ENCODE measurements at places on chromosomes 5 and 9.

- DNase-seq: no peak
Measured at GRCh38 chr9:121305269-121305994, 37.5 kb downstream of the GSN start.

DNA sequence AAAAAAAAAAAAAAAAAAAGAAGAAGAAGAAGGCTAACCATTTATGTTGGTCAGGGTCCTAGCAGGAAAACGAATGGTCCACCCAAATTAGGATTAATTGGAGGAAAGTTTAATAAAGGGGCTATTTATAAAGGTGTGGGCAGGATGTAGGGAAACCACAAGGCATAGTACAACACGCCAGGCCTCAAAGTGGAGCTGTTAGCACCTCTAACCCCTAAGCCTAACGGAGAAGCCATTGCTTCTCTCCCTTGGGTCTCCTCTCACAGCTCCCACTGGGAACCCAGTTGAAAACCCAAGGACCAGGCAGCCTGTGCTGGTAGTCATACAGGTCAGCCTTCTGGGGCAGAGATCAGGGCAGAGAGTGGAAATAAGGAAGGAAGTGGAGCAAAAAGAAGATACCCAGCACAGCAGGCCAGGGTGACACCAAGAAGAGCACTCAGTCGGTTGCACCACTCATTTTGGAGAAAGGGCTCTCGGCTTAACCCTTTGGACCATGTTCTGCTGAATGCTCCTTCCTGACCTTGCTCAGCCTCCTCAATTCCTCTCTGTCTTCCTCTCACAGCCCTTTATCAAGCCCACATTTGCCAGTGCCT is 8.8 kb upstream of the GLIPR2 start:
- DNase-seq: no peak

DNA sequence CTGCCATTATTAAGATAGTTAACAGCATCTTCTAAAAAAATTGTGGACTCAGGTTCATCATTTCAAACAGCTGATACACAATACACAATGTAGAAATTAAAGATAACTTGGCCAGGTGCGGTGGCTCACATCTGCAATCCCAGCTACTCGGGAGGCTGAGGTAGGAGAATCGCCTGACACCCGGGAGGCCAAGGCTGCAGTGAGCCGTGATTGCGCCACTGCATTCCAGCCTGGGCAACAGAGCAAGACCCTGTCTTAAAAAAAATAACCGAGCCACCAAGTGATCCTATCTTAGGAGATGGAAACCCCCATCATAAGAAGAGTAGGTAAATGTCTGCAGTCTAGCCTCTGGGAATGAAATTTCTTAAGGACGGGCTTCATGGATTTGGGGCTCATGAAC is 241.7 kb downstream of the PIK3R1 start:
- DNase-seq: no peak

DNA sequence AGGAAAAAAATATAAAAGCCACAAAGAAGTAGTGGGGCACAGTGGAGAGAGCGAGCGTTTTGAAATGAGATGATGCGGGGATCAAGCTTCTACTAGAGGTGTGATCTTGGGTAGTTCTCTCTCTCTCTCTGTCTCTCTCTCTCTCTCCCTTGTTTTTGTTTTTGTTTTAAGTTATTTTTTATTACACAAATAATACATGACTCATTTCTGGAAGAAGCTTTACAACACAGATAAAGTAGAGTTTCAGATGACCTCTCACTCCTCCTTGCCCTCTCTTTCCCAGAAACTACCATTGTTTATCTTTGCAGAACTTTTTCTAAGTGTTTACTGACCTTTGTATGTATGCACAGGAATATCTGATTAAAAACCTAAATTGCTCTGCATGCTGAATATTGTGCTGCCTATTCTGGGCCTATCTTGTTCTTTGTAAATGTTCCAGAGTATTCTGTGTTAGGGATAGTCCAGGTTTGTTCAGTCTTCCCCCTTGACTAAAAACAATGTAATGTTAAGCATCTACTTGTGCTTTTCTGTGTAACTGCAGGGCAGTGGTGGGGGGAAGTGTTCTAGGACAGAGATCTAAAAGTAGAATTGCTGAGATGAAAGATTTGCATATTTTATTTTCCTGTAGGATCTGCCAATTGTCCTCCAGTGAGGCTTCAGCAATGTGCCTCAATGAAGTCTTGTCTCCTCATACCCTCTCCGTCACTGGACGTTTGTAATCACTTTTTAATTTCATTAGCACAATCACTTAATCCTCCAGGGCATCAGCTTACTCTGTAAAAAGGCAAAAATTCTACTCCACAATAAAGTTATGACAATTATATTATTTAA is 52.0 kb downstream of the FYB1 start:
- DNase-seq: no peak

GRCh38 chr9:6545017-6545691 is 100.4 kb downstream of the GLDC start:
- DNase-seq: no peak

- DNase-seq: no peak
Measured at GRCh38 chr5:92769978-92770377, 811.0 kb downstream of the NR2F1-AS1 start.

GRCh38 chr5:37771203-37771611 is 68.6 kb downstream of the GDNF start:
- DNase-seq: no peak

DNA sequence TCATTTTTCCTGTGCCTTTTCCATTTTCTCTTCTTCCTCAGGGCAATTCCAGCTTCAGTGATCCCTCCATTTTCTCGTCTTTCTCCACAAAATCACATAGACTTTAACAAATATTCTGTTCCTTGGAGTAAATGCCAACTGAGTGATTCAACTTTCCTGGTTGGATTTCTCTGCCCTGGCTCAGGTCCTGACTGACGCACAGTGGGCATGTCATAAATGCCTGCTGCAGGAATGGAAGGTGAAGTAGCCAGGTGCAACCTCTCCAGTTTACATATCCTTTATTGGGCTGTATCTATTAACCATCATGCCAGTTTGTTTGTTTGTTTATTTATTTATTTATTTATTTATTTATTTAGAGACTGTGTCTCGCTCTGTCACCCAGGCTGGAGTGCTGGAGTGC is 95.1 kb downstream of the MEF2C start:
- no peak for DNase-seq

DNA sequence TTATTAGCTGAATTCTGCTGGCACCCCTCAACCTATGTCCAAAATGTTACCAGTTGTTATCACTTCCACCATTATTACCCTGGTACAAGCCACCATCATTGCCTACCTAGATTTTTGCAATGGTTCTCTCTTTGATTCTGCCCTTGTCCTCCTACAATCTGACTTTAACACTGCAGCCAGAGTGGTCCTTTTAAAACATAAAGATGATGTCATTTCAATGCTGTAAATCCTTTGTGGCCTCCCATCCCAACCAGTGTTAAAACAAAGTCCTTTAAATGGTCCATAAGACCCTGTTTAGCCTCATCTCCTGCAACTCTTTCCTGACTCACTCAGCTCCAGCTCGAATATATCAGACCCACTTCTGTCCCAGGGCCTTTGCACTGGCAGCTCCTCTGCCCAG is 54.9 kb upstream of the FSTL4 start:
- no peak for DNase-seq

- DNase-seq: no peak
Measured at GRCh38 chr9:134693641-134694367, 52.2 kb downstream of the COL5A1 start.

DNA sequence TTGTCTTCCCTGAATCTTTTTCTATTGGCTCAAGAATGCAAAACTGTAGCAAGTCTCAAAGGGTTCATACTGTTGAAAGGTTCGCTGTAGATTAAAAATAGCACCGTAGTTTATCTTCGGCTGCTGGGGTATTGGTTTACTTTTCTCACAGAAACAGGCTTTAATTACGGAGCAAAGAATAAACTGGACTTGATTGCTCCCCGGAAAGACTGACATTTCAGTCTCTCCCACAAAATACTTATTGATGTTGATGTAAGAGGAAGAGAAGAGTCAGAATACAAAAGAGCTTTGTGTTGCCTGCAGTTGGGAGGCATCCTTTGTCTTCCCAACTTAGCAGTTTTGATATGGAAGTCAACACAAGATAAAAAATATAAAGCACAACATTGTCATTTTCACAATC is 183.9 kb upstream of the DMAC1 start:
- no peak for DNase-seq

GRCh38 chr9:4617752-4618151 is 44.3 kb upstream of the PLPP6 start:
- no peak for DNase-seq

DNA sequence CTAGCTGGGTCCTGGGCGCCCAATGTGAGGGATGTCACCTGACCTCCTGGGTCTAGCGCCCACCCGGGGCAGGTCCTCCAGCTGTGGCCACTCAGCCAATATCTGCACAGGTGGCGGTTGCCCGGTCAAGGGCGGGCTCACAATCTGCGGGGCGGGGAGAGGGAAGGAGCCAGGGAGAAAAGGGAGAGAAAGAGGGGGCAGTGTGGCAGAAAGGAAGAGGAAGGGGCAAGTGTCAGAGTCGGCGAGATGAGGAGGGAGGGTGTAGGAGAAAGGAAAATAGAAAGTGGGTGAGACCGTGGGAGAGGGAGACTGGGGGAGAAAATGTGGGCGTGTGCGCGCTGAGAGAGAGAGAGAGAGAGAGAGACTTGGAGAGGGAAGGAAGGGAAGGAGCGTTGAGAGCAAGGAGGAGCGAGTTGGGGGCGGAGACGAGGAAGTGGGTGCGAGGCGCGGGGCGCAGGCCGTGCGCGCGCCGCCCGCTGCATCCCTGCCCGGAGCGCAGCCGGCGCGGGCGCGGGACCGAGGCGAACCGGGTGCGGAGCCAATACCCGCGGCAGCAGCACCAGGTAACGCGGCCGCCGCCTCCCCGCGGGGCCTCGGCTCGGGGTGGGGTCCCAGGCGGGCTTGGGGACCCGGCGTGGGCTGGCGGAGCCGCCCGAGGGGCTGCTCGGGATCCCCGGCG is at the start of gene HRH2:
Gene HRH2, plus strand, starts transcription at position 479 of the 679 bp plus-strand sequence. CDS start 25,163 bp downstream, outside the sequence.
- DNase-seq: no peak

DNA sequence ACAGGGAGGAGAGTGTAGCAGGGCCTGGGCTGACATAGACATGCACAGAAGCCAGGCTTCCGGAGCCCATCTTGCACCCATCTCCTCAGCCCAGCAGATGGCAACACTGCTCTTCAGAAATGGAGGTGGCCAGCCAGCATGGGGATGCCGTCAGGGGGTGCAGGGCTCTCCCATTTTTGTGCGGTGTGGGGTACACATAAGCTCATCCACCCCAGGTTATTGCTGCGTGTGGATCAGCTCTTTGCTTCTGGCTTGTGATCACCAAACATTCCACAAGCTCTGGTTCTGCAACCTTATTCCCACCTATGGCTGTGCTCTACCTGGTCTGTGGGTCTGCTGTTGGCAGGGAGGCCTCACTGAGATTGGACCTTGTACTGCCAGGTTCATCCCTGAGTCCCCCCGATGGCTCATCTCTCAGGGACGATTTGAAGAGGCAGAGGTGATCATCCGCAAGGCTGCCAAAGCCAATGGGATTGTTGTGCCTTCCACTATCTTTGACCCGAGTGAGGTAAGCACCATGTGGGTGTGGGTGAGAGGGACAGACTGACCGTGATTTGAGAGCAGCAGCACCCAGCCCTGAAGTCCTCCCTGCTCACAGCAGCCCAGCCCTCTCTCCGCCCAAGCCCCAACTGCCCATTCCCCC is 17.3 kb downstream of the SLC22A5 start:
- no peak for DNase-seq

GRCh38 chr9:12060067-12060466 is 633.1 kb upstream of the TYRP1 start:
- no peak for DNase-seq

Measured in stimulated activated CD8-positive, alpha-beta memory T cell treated with anti-CD3 and anti-CD28 coated beads, Interleukin-7, amount 100 ng/mL, for 24 hours (primary cell).